ENCODE measurements at places on chromosomes 6 and 20.

- no peak for DNase-seq
Measured at GRCh38 chr6:3899061-3899460, 49.9 kb downstream of the FAM50B start.

- DNase-seq = peak; percentile 66
Measured at GRCh38 chr20:46132705-46133120, 14.6 kb downstream of the CD40 start.

GRCh38 chr6:2081155-2082138 lies 164.0 kb downstream of the GMDS start:
- no peak for DNase-seq

GRCh38 chr6:112188906-112189305 lies 65.5 kb downstream of the LAMA4 start:
- no peak for DNase-seq

DNA sequence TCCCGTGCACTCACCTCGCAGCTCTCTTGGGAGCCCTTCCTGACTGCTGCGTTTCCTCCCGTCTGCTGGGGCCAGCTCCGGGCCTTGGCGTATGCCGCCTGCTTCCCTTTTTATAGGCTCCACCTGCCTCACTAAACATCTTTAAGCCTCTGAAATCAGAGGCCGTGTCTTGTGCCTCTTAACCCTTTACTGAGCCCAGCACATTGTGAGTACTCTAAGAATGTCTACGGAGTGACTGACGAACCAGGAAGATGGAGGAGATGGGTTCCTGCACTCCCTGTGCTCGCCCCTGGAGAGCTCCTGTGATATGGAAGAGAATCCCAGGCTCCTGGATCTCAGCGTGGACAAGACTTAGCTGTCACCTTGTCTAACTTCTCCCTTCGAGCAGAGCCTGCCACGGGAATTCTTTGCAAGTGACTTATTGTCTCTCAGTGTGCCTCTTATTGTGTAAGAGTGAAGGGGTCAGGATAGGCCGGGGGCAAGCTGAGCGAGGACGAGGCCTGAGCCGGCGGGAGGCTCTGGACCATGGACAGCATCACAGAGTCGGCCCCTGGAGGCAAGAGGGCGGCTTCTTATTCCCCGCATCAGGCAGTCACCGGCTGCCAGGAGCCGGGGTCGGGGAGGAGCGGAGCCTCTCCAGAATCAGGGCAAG lies 70.9 kb upstream of the CCDC167 start:
- no peak for DNase-seq

- no peak for DNase-seq
Measured at GRCh38 chr6:70415247-70415646, 1.9 kb downstream of the FAM135A start.

DNA sequence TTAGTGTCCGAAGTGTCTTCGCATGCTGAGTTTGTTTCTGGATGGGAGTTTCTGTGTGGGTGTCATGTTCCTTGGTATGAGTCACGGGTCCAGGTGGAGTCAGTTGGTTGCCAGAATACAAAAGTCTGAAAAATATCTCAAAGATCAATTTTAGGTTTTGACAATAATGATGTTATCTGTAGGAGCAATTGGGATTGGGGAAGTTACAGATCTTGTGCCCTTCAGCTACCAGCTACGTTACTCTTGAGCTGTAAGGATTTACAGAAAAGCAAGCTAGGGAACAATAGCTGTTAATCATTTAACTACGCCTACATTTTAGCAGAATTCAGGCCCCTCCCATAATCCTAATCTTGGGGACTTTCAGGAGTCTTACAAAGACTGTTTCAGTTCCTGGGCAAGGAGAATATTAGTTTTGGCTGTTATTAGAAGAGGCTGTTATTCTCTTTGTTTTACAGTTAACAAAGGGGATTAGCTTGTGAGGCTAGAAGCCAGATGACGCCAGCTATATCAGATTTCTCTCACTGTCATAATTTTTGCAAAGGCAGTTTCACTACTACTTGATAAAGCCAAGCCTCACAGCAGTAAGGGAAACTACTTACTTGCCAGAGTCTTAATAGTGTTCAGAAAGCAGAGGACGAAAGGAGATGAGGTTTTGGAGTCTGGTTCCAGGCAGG lies 15.4 kb upstream of the SLC22A16 start:
- DNase-seq = no peak

- DNase-seq = no peak
Measured at GRCh38 chr6:1837826-1838225, 228.1 kb downstream of the FOXC1 start.

- no peak for DNase-seq
Measured at GRCh38 chr20:51420111-51420510, 122.4 kb downstream of the NFATC2 start.

- DNase-seq = no peak
Measured at GRCh38 chr6:128172752-128173682, 272.2 kb upstream of the THEMIS start.

GRCh38 chr6:47247227-47247797 lies 62.4 kb downstream of the TNFRSF21 start:
- DNase-seq = no peak

DNA sequence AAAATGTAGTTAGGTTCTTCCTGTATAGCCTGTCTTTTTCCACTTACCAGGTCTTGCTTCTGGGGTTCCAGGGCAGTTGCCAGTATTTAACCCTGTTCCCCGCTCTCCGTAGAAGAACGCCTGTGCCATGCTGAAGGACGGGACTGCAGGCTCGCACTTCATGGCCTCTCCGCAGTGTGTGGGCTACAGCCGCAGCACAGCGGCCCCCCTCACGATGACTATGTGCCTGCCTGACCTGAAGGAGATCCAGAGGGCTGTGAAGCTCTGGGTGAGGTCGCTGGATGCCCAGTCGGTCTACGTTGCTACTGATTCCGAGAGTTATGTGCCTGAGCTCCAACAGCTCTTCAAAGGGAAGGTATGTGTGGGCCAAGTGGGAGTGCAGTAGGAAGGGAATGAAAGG lies 23.0 kb downstream of the POFUT1 start:
- DNase-seq = no peak

GRCh38 chr6:4714961-4715501 lies 61.2 kb upstream of the CDYL start:
- DNase-seq = no peak

- no peak for DNase-seq
Measured at GRCh38 chr6:20790032-20790791, 256.0 kb downstream of the CDKAL1 start.

GRCh38 chr6:20866036-20866435 lies 331.8 kb downstream of the CDKAL1 start:
- DNase-seq = peak; percentile 18

DNA sequence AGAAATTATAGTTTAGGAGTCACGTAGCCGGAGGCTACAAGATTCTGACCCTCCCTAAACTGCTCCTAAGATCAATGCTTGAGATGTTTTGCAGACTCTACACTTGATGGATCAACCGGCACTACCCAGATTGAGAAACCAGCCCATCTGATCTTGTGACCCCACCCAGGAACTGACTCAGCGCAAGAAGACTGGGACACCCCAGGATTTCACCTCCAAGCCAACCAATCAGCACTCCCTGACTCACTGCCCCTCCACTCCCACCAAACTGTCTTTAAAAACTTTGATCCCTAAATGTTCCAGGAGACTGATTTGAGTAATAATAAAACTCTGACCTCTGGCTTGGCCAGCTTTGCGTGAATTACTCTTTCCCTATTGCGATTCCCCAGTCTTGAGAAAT lies 99.8 kb downstream of the OPRM1 start:
- no peak for DNase-seq

GRCh38 chr6:129252377-129253071 lies 369.6 kb downstream of the LAMA2 start:
- DNase-seq = no peak

DNA sequence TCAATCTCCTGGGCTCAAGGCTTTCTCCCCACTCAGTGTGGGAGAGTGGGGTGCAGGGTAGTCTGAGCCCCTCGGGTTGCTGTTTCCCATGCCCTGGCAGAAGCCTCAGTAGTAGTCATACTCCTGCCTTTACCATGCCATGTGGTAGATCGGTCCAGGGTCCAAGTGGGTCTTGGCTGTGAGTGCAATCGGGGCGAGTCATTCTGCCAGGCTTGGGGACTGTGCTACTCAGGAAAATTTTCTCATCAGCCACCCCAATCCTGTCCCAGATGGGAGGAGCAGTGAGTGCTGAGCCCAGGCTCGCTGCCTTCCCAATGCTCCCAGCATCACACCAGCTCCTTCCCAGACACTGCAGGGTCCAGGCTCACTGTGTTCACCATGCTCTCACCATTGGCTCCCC lies 10.7 kb upstream of the RAET1L start:
- no peak for DNase-seq

GRCh38 chr6:147507162-147508041 lies 1.1 kb upstream of the SAMD5 start:
- no peak for DNase-seq

DNA sequence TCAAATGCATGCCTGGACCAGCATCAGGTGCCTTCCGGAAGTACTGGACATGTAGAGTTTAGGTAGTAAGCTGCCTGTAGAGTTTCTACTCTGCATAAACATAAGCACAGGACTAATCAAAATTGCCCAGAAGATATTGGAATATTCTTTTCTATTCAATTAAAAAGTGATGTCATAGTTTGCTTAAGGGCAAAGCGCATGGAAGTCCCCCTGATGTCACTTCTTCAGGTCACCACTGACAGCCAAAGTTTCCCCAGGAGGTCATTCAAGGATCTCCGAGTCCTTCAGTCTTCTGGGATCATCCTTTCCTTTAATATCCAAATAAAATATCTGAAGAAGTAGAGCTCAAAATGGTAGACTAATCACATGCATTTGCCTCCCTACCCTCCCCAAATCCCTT lies 17.5 kb upstream of the RIN2 start:
- no peak for DNase-seq

- DNase-seq = peak; percentile 5
Measured at GRCh38 chr6:85015396-85015990, 251.1 kb upstream of the TBX18 start.

DNA sequence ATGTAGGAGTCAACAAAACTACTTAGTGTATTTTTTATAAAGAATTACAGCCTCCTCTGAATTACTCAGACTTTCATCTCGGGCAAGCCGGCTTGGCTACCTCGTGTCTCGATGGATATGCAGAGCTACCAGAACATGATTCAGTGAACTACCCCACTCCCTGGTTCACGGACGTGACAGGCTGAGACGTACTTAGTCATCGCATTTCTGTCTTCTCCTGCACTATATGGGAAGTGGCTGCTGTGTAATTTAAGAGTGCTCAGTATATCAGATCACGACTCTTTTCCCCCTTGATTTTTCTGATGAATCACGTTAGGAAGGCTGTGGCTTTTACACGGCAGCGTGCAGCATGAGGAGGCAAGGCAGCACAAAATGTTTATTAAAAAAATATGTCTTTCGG lies 302.7 kb upstream of the ZFP64 start:
- DNase-seq = peak; percentile 22

DNA sequence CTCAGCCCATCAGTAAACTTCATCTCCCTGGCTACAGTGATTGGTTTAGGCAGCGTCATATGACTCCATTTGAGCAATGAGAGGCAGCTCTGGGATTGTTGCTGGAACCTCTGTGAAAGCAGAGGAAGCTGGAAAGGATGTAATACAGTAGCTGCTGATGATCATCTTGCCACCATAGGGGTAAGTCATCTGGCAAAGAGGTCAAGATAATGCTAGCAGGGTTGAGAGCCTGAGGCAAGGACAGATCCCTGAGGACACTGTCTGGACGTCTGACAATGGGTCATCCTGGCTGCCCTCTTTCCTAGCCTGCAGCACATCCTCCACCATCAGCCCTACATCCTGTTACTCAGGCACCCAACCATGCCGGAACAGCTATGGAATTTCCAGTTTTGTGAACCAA lies 25.5 kb upstream of the FKBP1A start:
- DNase-seq = no peak

DNA sequence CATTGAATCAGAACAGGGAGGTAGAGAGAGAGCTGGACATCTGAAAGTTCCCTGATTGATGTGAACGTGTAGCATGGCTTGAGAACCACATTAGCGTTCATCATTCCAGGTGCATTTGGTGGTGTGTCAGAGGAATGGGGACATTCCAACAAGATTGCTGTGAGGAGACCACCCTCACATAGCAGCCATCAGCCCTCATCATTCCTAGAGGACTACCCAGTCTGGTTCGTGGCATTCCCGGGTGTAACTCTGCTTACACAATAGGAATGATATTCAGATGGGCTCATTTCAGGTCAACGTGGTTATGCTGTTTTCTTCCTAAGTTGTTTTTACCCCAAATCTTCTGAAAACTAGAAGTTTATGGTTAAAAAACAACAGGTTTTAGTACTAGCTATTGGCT lies 62.2 kb upstream of the KLHL31 start:
- no peak for DNase-seq

GRCh38 chr6:127581576-127581975 lies 4.6 kb downstream of the C6orf58 start:
- DNase-seq = no peak

DNA sequence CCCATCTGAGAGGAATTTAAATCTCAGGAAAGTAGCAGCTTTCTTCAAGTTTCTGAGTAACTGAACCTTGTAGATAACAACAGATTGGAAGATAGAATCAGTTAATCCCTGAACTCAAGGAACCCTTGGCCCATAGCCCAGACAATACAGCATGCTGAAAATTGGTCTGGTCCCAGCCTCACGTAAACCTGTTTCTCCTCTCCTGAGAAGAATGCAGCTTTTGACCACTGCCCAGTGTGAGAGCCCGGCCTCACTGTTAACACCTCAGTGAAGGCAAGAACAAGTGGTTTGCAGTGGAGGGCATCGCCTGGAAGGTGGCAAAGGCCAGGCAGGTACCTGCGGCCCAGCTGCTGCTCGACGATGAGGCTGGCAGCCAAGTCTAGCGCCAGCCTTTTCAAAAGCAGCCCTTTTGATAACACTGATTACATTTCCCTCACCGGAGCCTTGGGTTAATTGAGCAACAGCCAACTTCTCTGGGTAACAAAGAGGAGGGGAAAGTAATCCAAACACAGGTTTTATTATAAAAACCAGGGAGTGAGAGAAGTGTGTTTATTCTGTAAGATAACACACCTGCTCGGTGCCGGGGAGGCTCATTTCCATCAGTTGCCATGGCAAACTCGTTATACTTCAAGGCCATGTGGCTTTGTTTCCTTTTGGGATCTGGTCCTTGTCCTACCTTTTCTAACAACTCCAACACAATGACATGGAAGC lies 54.0 kb downstream of the TRAF3IP2 start:
- DNase-seq = peak; percentile 9

GRCh38 chr6:30096829-30097228 lies 16.1 kb downstream of the TRIM31 start:
- no peak for DNase-seq

DNA sequence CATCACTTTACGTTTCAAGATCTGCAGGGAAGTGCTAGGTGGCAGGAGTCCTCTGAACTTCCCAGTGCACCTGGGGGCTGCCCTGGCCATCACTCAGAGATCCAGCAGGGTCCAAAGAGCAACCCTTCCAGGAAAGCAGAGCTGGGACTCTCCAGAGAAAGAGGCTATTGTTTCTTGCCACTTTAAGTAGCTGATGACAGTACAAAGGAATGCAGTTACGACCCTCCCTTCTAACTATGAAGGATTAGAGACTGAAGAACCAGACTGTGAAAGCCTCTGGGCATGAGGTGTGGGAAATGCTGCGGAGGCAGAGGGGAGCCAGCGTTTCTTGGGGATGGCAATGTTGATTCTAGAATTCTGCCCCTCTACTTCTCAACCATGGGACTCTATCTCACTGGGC lies 189.1 kb upstream of the SUPT3H start:
- DNase-seq = no peak
